ENCODE measurements at places on chromosomes 4 and X. TPM values are rescaled to one million over a fixed set of nuclear protein-coding genes. Genes with fewer than 3 reads are reported as not detected.

The HSFX1 gene
- 0.22 TPM for total RNA-seq

DNA sequence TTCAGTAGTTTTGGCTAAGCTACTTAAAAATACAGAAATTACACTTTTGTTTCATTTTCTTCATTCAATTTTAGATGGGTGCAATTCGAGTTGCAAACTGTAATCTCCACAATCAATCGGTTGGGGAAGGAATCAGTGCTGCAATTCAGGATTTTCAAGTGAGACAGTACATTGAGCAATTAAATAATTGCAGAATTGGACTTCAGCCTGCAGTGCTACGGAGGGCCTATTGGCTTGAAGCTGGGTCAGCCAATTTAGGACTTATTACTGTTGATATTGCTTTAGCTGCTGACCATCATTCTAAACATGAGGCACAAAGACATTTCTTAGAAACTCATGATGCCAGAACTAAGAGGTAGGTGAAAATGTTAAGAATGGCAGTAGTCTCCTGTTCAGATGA lies 77.7 kb downstream of the BLTP1 start:
- H3K4me1 ChIP-seq: peaks cover 8% of the 10 kb centered on the region
- no peak overlapping the region for H3K4me3 ChIP-seq
- no peaks in the 10 kb centered on the region for H3K27me3 ChIP-seq

The MAGED4B gene
- 5.5 TPM for total RNA-seq

DNA sequence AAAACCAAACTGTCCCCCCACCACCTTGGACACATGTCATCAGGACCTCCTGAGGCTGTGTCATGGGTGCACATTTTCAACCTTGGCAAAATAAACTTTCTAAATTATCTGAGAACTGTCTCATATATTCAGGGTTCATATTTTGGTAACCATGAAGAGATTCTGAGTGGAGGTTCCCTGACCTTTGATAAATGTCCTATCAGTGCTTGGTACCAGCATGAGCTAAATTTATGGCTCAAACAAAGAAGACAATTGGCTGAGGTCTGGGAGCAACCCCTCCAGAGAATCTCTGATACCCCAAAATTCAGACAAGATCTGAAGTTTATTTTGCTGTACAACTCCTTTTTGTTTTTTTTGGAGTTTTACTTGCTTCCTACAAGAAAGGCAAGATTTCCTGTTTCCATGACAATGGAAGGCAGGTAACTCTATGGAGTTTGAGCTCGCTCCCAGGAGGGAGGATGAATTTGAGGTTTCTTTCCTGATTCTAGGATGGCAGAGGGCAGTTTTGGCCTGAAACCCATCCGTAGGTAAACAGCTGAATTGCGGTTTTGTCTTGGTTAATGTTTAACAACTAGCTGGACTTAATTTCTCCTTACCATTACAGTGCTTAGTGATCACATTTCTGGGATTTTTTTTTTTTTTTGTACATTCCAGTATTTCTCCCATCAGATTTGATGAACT lies 14.5 kb downstream of the UGT2B15 start:
- DNase-seq: no peak
- no peak overlapping the region for H3K27ac ChIP-seq
- no peak overlapping the region for H3K4me3 ChIP-seq
- H3K4me1 ChIP-seq: no peaks in the 10 kb centered on the region
- no peaks in the 10 kb centered on the region for H3K36me3 ChIP-seq

Measured in T-helper 17 cell (primary cell).